Diencephalon (tissue), 1 donor: ENCODE measurements at places on chromosomes 13 and 19. TPM values are rescaled to one million over a fixed set of nuclear protein-coding genes. Genes with fewer than 3 reads are reported as not detected.

Gene PSG3
- not detected for total RNA-seq

Gene CDX2
- not detected for total RNA-seq

Gene FCER2
- total RNA-seq = 0.46 TPM

Gene UPF1
- 41.5 TPM for total RNA-seq

Gene TTC9B
- total RNA-seq = 45.7 TPM

Gene PCDH20
- 24.0 TPM for total RNA-seq

Gene ACP5
- 0.46 TPM for total RNA-seq

Gene SRRM5
- not detected for total RNA-seq

Gene DCAF15
- 10.6 TPM for total RNA-seq

Gene C19orf81
- not detected for total RNA-seq

Gene ETV2
- 0.46 TPM for total RNA-seq

Gene DIRAS1
- total RNA-seq = 43.6 TPM
